Renal cortical epithelial cell (primary cell): ENCODE measurements at places on chromosomes 7 and 10. TPM values are rescaled to one million over a fixed set of nuclear protein-coding genes. Genes with fewer than 3 reads are reported as not detected.
A peak's percentile ranks its signal among the peaks of the same experiment; 100 is the strongest.

Gene RBP3
- total RNA-seq = not detected in 2 replicates

Gene PTF1A
- not detected in 2 replicates for total RNA-seq

Gene GLI3
- total RNA-seq = 0.35 and 1.6 TPM in 2 replicates

Gene CUBN
- 0.35 and 4.0 TPM in 2 replicates for total RNA-seq

Gene CFAP46
- total RNA-seq = 2.4 and 6.1 TPM in 2 replicates

Gene ERLIN1
- 18.4 and 54.2 TPM in 2 replicates for total RNA-seq

DNA sequence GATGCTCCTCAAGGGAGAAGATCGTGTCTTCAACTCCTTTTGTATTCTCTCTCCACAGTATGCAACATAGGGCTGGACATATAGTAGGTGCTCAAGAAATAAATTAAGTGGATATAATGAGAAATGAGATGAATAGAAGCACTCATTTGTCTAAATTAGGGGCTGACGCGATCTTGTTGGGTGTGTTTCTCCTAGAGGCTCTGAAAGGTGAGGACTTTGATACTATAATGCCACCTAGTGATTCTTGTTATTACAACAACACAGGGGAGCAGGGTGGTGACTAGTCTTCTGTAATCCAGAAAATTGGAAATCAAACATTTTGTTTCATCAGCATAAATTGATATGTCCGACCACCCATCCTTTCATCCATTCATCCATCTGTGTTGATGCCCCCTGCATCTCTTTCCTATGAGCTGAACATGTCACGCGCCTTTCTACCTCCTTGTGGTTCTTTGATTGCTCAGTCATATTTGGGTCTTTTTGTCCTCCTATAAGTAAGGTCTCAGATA, 3.5 kb upstream of the CFAP58 start:
- DNase-seq = peak; percentile 80

DNA sequence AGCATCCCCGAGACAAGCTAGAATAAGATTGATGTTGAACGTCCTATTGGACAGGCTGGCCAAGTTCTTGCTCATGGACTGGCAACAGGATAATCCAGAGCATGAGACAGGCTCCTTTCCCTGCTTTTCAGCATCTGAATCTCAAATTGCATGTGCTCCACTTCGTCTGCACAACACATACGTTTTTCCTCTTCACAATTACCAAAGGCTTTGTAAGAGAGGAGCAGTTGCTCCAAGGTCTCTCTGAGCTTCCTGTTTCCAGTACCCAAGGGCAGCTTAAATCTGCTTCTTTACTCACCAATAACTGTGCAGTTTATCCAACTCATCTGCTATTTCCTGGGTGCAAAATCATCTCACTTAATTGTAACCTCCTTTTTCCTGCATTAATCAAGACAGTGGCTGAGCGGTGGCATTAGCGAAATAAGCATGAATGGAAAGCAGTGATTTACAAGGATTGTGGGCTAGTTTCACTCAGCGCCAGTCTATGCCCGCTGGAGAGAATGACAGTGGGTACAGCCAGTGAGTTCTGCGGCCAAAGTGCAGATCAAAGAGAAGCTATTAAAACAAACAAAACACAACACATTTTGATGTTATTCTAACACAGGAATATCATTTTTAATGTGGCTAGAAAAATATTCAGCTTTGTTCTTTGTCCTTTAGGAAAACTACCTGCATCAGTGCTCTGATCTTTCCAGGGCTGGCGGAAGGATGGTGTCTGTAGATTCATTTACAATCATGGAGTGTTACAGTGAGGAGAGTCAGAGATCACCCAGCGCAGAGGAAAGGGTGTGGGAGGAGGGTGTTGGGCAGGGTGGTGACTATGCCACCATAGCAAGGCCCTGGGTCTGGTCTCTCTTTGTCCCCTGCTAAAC, 79.8 kb downstream of the CHN2 start:
- DNase-seq = peak; percentile 35

DNA sequence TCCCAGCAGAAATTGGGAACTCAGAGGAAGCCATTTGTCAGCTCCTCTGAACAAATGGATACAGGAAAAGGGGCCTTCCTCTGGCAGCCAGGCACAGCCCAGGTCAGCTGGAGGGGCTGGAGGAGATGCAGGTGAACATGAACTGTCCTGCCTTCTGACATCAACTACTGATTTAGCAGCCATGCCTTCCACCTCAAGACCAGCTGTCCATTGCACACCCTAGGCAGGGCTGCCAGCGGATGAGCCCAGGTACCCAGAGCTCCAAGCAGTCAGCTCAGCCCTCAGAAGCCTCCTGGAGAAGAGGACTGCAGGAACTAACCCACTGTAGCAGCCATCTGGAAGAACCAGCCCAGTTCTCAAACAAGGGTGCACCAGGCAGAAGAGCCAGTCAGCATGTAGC, 44.1 kb upstream of the GDF10 start:
- DNase-seq = no peak

DNA sequence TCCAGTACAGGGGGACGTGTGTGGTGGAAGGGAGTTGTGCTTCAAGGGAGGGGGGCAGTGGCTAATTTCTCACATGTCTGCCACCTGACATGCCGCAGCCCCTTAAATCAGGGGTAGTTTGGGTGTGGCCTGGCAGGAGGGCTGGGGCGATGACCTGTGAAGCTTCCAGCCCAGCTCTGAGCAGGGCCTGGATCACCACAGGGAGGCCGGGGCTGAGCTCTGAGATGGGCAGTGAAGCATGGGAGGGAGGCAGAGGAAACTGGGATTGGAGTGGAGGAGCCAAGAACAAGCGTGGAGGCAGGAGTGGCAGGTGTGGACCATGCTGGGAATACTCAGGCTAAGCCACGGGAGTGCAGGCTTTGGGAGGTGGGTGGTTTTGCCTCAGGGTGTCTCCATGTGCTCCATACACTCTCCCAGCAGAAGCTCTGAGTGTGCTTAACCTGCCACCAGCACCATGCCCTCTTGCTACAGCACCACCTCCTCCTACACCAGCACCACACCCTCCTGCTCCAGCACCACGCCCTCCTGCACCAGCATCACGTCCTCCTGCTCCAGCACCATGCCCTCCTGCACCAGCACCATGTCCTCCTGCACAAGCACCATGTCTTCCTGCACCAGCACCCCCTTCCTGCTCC, 99.3 kb upstream of the SHH start:
- DNase-seq = no peak

DNA sequence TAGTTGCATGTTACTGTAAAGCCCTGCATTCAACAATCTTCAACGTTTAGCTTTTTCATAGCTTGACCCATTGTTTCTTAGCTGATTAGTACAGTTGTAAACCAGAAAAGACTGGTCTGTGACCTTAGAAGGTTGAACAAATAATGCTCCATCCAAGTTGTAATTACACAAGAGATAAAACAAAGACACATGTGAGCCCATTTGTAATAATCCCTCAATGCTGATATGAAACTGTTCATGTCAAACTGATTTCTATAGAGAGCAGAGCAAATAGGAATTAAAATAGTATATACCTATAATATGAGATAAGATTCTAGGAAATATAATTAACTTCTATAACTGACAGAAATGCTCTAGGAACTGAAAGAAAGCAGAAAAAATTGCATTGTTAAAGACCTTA, 94.7 kb upstream of the SLC25A13 start:
- DNase-seq = no peak

- no peak for DNase-seq
Measured at GRCh38 chr10:122277526-122278136, 6.5 kb downstream of the BTBD16 start.

DNA sequence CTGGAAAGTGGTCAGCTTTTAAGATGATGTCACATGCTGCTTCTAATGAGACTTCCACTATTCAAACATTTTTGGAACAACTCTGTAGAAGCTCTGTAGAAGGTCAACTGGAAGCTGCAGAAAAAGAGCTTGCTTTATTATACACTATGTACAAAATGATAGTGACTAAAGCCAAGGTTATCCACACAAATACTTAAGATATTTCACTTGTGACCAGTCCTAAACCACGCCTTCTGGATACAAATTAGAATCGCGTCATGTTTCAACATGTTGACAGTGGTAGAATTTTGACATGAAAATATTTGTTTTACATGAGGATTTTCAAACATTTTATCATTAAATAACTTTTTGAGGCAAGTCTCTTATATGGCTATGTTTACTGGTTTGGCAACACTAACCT, 499.6 kb upstream of the PHF14 start:
- no peak for DNase-seq

GRCh38 chr10:43308515-43308914, 41.6 kb upstream of the RASGEF1A start:
- DNase-seq = no peak

DNA sequence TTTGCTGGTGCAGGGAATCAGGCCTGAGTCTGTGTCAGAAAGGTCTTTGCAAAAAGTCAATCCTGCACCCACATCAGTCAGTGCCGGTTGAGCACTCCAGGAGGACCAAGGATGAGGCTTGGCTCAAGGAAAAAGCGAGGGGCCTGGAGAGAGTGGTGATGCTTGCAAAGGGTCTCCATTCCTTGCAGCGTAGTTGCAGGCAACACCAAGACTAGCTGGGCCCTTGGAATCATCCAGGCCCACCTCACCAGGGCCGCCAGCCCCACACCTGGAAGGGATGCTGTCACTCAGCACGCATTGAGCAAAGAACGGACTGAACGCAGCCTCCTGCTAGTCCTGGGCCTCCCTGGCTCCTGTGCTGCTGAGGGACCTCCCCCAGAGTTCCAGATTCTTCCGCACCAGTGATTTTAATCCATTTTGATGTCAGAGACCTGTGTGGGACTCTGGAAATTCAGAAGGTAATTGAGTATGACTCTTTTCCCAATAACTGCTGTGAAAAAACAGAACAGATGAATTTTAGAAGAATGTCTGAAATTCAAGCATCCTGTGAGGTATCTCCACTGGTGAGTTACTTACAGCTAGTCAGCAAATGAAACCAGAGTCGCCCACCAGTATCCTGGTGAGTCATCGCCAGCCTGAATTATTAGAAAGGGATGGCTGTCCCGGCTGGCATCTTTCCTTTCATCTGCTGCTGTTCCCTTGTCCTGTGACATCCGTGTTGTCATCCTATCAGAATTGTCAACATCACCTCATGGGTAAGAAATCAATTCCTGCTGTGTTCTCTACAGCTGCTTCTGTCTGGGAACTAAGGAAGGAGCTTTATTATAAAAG, 150.8 kb upstream of the NPS start:
- DNase-seq = peak; percentile 21

GRCh38 chr7:158996214-158997109, 140.1 kb downstream of the DYNC2I1 start:
- no peak for DNase-seq

DNA sequence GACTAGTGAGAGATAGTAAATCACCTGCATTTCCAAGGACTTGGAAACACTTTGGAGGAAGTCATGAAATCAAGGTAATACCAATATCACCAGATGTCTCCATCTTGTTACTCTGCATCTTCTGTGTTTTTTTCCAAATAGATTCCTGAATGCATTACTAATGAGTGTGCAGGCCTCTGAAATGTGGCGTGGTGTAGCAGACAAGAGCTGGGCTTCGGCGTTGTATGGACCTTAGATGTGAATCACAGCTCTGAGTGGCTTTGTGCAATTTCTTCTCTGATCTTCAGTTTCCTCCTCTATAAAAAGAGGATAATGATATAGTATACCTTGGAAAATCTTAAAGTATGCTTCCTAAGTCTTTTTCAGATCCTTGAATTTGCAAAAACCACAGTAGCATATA, 9.6 kb upstream of the MYPN start:
- no peak for DNase-seq

GRCh38 chr7:131741446-131741845, 185.0 kb upstream of the PODXL start:
- DNase-seq = no peak

DNA sequence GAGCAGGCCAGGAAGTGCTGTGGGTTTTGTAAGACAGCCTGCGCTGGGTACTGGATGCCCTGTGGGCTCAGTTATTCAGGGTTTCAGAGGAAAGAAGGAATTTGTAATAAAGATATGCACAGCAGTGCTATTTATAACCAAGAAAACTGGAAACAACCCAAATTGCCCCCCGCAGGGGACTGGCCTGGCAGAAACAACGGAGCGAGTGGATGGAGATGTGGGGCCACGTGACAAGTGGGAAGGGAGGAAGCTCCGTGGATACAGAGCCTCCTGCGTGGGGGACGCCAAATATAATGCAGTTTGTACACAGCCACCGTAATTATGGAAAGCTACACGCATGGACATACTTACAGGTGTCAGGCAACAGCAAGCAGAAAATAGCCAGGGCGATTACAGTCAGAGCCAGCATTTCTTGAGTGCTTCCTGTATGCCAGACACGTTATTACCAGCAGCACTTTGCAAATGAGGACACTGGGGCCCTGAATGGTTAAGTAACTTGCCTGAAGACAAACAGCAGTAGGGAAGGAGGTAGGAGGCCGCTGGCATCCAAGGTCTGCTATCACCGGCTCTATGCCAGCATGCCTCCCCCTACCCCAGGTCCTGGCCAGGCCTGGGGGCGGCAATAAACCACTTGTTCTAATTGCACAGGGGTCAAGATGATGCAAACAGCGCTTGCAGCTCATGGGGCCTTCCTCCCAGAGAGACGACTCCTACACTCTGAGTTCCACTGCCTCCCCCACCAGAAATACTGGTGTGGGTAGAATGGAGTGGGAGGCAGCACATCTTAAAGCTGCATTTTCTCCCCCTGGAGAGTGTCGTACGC, 8.7 kb upstream of the CAMK2B start:
- peak; percentile 28 for DNase-seq

- DNase-seq = no peak
Measured at GRCh38 chr10:129151281-129151680, 315.8 kb upstream of the MGMT start.

- DNase-seq = peak; percentile 3
Measured at GRCh38 chr10:95693071-95693667, 558 bp downstream of the TCTN3 start.

GRCh38 chr7:27173511-27173955, 587 bp downstream of the HOXA10 start:
- DNase-seq = no peak

DNA sequence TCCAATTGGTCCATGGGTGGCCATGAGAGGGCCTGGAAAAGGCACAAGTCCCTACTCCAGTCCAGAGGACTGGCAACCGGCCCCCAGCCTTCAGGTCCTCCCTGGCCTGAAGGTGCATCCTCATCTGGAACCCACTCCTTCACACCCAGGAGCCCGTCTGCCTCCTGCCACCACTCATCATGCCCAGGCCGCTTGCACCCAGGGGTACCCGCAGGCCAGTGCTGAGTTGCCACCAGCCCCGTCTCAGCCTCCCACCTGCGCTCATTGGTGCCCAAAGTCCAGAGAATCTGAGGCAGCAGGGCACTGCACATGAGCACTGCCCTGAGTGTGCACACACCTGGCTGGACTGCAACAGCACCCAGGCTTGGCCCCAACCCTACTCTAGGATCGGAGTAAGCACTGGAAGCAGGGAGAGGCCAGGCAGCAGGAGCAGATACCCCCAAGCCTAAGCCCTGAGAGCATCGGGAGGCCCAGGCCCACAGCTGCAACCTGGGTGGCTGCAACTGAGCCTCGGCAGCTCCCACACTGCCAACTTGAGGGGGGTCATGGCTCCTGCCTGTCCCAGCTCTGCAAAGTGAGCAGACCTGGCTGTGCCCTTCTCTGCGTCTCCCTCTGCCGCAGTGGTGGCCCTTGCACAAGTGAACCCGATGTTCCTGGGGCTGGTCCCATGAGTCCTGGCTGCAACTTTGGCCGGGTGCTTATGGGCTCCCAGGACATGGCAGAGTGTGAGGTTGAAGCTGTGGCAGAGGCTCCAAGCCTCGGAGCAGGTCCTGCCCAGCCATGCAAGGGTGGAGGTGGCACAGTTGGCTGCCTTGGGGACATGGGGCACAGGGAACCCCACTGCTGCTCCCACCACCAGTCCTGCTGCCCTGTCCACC, 44.3 kb downstream of the TCERG1L start:
- no peak for DNase-seq
